ENCODE measurements at places on chromosomes 13 and 19.

DNA sequence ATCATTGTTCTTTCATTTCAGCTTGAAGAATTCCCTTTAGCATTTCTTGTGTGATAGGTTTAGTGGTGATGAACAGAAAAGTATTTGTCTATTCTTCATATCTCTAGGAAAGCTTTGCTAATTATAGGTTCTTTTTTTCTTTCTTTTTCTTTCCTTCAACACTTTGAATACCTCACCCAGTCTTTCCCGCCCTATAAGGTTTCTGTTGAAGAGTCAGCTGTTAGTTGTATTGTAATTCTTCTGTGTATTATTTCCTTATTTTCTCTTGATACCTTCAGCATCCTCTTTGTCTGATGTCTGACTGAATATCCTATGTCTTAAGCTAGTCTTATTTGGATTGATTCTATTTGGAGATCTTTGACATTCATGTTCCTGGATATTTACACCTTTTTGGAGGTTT is 1989.4 kb downstream of the PCDH9 start:
- DNase-seq = no peak

DNA sequence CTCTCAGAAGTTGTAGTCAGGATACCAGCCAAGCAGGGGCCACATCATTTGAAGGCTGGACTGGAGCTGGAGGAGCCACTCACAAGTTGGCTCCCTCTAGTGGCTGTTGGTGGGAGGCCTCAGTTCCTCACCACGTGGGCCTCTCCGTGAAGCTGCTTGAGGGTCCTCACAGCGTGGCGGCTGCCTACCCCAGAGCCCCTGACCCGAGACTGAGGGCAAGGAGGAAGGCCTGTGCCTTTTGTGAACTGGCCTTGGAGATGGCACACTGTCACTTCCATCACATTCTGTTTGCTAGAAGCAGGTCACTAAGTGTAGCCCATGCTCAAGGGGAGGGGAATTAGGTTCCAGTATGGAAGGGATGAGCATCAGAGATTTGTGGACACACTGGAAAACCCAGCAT is 14.6 kb downstream of the GNA11 start:
- no peak for DNase-seq

- no peak for DNase-seq
These were observed 20.9 kb upstream of the PIK3R2 start for GRCh38 chr19:18131841-18132596.

- DNase-seq = peak; percentile 29
These were observed 41.6 kb downstream of the TM9SF2 start for GRCh38 chr13:99542788-99543406.

DNA sequence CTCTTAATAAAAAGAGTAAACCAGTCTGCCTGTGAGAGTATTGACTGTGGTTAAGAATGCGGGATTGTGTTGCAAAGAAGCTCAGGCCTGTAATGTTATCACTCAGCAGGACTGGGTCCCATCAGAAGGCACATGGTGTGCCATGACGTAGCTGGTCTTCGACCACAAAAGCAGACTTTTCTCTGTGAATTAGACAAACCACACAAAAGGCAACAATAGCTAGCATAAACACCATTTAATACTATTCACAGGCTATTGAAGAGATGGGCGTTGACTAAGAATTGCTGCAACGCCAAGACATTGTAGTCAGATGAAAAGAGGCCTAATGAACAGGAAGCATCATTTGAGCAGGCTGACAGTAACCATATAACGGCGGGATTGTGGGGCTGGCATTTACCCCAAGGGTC is 235.6 kb upstream of the SOX21 start:
- no peak for DNase-seq

DNA sequence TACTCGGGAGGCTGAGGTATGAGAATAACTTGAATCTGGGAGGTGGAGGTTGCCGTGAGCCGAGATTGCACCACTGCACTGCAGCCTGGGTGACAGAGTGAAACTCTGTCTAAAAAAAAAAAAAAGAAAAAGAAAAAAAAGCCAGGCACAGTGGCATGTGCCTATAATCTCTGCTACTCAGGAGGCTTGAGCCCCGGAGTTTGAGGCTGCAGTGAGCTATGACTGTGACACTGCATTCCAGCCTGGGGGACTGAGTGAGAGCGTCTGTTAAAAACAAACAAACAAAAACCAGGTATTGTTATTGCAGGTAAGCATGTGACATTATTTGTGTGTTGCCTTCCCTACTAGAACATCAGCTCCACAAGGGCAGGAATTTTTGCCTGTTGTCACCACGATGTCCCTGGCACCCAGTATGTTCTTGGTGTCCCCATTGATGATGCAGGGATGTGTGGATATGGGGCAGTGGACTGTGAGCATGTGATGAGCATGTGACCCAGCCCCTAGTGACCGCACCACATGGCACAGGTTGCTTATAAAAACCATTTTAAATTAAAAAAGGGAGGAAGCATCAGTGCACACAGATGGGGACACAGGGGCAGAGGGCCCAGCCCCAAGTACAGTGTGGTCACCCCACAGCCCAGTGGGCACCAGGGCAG is 1.6 kb upstream of the KANK2 start:
- DNase-seq = no peak

DNA sequence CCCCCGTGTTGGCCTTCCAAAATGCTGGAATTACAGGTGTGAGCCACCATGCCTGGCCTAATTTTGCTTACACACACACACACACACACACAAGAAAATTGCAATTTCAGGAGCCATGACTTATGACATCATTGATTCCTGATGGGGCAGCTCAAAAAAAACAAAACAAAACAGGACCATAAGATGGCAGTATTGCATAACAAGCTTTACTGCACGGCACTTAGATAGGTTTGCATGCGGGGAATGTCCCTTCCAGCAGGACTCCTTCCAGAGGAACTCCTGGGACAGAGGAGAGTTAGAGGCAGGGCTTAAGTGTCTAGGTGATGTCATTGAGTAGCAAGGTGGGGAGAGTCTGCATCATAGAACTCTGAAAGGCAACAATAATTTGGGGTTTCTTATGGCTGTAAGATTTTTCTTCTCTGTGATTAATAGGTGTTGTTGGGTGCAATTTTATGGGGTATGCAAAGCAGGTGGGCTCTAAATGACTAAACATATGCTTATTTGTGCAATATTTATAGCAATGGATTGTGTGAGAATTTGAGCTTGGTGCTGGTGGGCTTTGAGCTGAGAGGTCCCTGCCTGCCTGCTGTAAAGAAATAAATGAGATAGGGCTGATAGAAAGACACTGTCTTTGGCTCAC is 9.0 kb upstream of the ACSBG2 start:
- peak; percentile 34 for DNase-seq

DNA sequence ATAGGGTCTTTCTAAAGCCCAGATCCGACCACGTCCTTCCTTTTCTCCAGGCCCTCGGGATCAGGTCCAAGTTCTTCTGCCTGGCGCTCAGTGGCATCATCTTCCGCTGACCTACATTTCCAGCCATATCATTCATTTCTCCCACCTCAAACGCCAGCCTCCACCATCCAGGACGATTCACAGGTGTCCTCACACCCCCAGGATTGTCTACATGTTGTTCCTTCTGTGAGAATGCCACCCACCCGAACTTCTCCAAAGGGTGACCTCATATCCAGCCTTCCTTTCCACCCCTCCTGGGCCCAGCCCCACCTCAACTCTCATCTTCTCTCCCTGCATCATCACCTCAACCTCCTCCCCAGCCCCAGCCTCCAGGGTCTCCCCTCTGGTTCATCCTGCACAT is 4.7 kb upstream of the KLK5 start:
- DNase-seq = no peak

DNA sequence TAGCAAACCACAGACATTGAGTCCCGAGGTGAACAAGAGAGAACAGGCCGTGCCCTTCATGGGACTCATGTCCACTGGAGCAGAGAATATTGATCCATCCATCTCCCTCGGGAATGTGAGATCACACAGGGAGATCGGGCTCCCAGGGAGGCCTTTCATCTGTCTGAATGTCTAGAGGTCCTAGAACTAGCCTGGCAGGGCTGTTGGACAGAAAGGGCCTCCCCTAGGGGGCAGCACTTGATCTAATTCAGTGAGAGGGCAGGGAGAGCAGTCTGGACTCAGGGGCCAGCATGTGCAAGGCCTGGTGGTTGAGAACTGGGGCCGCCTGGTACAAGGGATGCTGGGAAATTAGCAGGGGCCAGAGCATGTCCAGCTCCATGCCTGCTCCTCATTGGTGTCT is 4.3 kb downstream of the RUVBL2 start:
- no peak for DNase-seq

DNA sequence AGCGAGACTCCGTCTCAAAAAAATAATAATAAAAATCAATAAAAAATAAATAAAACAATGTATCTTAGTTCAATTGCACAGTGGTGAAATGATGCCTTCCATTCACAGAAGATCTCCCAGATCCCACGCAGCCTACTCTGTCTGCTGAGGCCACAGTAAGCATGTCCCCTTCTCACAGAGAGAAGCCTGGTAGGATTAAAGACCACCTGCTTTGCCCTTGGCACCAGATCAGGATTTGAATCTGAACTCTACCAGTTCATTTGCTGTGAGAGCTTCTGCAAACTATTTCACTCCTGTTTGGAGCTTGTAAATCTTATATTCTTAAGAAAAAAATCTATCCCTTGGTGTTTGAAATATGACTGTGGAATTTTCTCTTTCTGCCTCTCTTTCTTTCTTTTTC is 2.2 kb upstream of the SLC7A1 start:
- peak; percentile 44 for DNase-seq

- DNase-seq = peak; percentile 34
These were observed 20.3 kb upstream of the EPHX3 start for GRCh38 chr19:15252398-15253018.

DNA sequence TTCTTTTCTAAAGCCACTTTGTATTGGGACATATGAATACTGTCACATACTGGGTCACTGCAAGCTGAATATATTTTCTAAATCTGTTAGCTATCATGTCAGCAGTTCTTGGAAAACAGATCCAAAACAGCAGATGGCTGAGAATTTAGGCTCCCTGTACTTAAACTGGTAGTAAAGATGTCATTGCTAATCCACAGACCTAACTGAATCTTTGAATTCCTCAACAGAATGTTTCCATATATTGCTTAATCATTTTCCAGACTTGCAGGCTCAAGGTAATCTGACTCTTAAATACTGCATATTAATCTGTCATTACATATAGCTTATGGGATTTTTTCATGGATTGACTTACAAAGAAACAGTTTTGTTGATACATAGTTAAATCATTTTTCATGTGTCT is 639.0 kb upstream of the KLHL1 start:
- no peak for DNase-seq

DNA sequence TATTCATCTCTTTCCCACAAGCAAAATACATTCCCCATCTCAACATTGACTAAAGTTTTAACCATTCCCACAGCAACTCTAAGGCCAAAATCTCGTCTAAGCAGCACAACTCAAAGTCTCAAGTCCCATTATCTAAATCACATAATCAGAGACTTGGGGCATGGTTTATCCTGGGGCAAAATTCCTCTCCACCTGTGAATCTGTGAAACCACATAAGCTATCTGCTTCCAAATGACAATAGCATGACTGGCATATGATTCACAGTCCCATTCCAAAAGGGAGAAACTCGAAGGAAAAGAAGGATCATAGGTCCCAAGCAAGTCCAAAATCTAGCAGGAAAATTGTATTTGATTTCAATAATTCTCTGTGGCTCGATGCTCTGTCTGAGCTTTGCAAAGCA is 73.0 kb downstream of the ANKRD10 start:
- DNase-seq = no peak

DNA sequence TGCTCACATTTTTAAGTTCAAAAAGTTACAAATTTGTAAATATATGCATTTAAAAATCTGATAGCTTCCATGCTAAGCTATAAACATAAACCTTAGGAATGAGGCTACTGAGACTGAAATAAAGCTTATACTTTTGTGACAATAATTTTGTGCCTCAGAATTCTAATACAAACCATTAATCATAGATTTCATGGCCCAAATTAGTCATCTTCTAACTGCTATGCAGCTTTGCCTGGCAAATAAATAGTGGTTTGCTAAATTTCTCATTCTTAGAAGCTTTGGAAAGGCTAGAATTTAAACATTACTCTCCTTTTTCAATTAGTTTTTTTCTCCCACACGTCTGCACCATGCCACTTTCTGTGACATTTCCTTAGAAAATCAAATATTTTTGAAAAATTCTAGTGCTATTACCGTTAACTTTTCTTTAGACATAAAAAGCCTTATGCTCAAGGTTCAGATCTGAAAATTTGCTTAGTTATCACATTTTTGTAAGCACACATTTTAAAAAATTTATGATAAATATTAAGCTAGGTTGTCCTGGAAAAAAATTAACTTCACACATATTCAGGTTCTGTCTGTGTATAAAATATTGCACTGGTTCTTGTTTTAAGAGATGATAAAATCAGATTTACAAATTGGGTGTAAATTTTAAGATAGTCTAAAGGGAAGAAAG is 46.9 kb downstream of the FNDC3A start:
- DNase-seq = no peak

DNA sequence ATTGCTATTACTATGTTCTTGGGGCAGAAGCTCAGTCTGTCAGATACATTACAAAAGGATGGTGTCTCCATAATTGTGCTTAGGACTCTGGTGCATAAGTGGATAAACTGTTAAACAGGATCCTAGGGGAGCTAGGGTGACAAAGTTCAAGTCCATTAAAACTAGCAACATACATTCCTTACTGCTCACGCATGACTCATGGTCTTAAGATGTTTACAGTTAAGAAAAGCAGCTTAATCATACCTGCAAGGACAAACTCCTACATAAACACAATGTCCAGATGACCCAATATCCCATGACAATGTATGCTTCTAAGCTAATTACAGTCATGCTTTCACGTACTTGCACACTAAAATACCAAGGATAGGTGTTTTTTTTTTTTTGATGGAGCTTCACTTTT is 3.5 kb upstream of the ZNF701 start:
- no peak for DNase-seq

DNA sequence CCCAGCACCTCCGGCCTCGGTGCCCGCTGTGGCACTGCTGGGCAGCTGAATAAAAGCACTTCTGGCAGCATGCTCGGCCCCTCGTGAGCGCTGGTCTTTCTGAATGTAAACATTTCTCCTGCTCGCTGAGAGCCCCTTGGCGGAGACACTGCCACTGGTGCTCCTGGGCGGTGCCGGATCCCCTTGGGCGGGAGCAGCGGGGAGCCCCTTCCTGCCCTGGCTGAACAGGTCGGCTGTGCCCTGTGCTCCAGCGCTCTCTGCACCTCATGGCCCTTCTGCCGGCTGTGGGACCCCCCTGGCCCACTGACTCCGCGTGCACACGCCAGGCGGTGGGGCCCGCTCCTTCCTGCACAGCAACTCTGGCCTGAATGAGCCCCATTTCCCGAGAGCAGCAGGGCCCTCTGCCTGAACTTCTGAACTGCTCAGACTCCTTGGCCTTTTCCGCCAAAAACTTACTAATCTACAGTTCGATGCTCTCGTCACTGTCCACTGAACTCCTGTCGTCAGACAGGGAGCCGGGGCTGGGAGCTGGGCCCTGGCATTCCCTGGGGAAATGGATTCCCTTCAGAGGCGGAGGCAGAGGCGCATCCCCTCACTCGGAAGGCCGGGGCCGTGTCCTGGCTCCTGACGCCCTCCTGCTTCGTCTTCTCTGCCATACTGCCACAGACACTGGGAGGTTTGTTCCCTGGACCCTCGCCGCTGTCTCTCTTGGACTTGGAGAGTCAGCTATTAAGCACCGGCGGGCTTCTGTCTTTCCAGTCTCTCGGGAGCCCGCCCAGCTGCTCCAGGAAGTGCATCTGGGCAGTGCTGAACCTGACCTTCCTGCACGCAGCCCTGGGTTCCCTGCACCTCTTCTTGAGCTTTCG is 14.2 kb downstream of the RB1 start:
- DNase-seq = peak; percentile 65

Measured in muscle of back (tissue), 13 donors.